Inflammatory macrophage (primary cell): ENCODE measurements at places on chromosomes 12 and 14.

DNA sequence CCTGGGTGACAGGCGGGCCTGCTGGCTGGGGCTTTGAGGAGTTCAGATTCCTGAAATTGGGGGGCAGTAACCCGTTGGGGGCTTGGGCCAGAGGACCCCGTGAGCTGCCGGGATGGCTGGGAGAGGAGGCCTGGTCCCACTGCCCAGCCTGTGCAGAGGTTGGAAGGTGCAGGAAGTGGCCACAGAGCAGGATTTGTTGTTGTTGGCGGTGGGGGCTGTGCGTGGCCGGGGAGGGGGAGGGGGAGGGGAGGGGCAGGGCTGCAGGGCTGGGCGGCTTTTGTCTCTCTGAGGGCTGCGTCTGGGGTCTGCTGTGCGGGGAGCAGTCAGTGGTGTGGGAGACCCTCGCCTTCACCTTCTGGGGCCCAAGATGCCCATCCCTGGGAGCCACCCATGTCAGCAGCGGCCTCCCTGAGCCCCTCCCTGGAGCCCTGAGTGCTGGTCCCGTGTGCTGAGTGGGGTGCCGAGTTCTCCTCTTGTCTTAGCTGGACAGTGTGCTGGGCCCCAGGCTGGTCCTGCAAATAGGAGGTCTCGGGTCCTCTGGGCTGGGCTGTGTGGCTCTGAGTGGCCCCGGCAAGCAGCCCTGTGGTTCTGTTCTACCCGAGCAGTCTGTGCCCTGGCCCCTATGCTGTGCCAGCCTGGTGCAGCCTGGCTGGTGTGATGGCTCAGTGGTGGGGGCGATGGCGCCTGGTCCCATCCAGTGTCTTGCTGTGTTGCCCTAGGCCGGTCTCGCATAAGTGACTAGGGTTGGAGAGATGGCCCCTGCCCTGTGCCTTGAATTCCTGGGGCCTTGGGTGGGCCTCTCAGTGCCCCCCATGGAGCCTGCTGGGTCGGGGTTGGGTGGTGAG lies 10.3 kb downstream of the KIF26A start:
- no peak for DNase-seq

- no peak for DNase-seq
Observed at GRCh38 chr12:58034311-58034710, 92.9 kb downstream of the ATP23 start.

DNA sequence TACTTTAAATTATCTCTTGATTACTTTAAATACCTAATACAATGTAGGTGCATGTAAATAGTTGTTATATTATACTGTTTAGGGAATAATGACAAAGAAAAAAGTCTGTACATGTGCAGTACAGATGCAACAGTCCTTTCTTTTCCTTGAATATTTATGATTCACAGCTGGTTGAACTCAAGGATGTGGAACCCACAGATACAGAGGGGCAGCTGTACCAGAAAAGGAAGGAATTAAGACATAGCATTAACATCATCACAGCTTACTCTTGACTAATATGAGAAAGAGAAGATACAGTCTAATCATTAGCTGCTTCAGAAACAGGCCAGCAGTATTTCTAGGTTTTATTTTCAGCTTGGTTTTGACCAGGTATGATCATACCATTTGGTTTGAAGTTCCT lies 34.7 kb upstream of the AP4S1 start:
- DNase-seq = peak; percentile 28

DNA sequence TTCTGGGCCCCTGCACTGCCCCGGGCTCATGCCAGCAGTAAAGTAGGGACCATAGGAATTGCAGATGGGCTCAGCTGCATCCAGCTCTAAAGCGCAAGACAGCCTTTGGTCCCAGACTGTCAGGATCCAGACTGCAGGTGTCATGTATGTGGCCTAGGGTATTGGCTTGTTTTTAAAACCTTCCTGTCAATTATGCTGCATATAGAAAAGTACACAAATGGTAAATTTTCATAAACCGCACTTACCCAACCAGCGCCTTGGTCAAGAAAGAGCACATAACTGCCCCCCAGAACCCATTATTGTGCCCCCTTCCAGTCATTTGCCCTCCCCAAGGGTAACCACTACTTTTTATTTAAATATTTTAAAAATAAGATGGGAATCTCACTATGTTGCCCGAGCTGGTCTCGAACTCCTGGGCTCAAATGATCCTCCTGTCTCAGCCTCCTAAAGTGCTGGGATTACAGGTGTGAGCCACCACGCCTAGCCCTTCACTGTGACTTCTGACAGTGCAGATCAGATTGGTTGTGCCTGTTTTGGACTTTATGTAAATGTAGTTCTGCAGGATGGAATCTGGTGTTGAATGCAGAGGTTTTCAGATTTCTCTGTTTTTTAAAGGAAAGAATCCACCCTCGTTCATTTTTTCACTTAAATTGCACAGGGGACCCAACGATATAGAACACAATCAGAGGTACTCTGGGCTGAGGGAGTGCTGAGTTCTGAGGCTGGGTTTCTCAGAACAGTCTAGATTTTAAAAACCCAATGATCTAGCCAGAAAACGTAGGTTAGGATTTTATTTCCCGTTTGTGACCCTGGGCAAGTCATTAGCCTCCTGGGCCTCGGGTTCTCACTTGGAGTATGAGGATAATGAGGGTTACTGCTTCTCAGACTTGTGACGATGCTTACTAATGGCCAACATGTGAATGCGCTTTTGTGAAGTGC lies 6.7 kb downstream of the NR4A1 start:
- DNase-seq = no peak

GRCh38 chr14:30462358-30462757 lies 96.6 kb upstream of the G2E3 start:
- DNase-seq = no peak

DNA sequence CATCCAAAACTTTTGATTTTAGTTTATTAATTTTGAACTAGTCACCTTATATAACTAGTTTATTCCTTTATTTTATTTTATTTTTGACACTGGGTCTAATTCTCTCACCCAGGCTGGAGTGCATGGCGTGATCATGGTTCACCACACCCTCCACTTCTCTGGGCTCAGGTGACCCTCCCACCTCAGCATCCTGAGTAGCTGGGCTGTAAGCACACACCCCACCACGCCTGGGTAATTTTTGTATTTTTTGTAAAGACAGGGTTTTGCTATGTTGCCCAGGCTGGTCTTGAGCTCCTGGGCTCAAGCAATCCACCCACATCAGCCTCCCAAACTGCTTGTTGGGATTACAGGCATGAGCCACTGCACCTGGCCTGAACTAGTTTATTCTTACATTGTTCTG lies 17.3 kb downstream of the PCNX1 start:
- no peak for DNase-seq

GRCh38 chr12:111260732-111261131 lies 108.2 kb downstream of the PHETA1 start:
- no peak for DNase-seq

DNA sequence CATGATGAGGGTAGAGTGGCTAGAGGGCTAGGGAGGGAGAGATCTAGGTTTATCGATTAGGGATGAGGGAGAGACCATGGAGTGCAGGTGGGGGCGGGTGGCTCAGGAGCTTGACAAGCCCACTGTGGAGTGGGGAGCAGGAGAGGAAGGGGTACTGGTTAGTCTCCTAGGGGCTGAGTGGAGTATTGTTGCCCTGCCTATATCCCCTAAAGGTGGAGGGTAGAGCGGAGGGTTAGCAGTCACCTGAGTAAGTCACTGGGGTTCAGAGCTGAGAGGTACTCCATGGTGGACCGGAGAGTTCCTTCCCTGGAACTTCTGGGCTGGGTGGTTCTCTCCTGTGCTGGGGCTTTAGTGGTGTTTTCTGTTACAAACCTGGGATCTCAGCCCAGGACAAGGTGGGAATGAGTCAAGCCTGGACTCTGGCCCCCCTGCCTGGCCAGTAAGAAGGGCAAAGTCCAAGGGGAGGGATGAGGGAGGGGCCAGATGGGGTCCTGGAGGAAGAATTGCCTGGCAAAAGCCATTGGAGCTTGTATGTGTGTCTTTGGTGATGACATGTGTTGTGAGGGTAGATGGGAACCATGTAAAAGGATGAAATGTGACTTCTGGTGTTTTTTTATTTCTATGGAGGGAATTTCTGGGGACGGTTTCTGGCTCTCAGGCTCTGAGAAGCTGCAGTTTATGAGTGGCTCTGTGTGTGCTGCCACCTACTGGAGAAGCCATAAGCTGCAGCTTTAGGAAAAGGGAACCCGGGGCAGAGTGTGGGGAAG lies at the start of gene CIDEB:
Gene CIDEB (minus strand): TSS at position 403 of the 767 bp plus-strand sequence. CDS start 119 bp downstream, at position 284.
- DNase-seq = peak; percentile 84

- DNase-seq = no peak
Observed at GRCh38 chr12:99948370-99948769, 36.4 kb downstream of the ANKS1B start.

GRCh38 chr12:78407722-78408121 lies 456.9 kb upstream of the SYT1 start:
- no peak for DNase-seq

DNA sequence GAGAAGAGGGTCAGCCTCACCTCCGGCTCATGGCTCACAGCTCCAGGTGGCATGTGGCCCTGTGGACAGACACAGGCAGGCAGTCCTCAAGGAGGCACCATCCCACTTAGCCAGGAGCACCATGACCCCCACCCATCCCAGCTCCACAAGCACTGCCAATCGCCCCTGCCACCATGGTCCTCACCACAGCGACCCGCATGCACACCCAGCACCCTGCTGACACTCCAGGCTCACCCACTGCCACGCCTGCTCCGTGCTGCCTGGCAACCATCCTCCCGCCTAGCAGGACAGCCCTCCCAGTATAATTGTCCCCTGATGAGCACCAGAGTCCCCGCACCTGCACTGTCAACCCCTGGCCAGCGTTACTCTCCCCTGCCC lies 50.9 kb downstream of the TRPV4 start:
- no peak for DNase-seq

DNA sequence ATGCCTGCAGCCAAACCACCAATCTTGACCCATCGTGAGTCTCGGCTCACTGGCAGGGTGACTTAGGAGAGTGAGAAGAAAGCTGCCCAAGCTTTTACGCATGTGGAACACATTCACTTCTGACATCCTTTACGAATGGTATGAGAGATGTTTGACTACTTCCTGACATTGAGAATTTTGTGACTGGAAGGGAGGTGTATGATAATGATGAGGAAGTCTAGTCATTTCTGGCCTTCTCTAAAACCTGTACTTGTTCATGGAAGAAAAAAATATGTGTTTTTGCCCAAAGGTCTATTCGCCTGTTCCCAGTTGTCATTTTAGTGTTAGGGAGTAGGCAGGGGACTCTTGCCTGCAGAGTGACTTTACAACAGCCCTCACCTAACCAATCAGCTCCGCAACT lies 227.2 kb upstream of the ATP2B1 start:
- no peak for DNase-seq

DNA sequence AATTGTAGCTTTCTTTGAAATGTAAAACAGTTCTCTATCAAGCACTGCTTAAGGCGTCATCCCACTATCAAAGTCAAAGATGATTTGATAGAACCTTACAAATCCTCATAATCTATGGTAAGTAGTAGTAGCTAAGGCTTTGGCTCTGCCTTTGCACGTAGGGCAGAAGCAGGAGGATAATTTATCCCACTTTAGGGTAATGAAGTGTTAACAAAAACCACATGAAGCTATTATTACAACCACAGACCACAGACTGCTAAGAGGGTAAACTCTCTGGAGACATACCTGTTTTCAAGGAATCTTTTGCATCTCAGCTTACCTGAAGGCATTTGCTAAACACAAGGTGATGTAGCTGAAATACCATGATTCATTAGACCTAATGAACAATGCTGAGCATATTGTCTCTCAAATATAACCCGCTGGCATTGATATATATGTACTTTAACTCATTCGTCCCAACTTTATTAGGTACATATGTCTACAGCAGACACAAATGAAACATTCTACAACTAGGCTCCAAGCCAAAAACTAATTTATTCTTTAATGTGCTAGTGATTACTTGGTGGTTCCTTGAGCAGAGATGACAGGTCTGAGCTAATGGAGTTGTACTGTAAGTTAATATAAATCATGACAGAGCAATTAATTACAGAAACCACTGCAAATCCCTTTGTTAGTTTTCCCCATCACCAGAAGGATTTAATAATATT lies 368.8 kb downstream of the ETNK1 start:
- no peak for DNase-seq

DNA sequence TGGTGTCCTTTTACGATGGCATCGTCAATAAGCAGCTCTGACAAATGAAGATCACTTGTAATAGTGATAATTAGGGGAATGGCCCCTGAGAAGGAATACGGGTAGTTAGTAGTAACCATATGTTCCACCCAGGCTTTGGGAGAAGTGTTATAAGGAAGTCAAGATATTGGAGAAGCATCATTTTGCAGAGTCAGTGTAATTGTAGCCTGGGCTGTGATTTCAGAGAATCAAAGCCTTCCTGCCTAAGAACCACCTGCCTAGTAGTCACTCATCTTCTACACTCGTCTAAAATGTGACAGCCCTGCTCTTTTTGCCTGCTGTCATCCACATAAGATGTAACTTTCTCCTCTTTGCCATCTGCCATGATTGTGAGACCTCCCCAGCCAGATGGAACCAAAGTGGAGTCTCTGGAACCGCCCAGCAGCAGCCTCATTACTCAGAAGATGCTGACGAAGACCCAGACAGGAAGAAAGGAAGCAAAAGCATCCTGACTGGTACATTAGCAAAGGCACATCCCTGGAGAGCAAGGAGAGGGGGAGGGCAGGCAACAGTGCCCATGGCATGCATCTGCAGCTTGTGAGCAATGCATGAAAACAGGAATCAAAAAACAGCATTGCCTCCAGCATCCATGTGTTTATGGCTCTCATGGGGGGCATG lies 12.6 kb upstream of the EDDM3A start:
- DNase-seq = peak; percentile 62

DNA sequence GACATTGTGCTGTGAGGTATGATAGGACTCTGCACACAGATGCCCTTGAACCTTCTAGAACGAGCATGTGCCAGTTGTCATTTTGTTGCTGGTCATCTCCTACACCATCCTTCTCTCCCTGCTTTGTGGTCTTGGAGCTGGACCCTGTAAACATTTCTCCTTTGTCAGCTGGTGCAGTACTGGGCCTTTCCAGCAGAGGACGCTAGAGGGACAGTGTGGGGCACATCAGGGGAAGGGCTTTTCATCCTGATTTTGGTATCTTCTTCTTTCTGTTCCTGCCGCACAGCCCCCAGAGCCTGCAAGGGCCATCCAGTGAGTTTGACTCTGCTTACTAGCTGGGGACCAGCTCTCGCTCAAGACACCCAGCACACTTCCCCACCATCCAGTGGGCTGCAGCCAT lies 484.6 kb downstream of the AACS start:
- no peak for DNase-seq

- peak; percentile 59 for DNase-seq
Observed at GRCh38 chr12:110312581-110313360, 31.7 kb downstream of the ATP2A2 start.
